ENCODE measurements at places on chromosomes 2 and 18.

DNA sequence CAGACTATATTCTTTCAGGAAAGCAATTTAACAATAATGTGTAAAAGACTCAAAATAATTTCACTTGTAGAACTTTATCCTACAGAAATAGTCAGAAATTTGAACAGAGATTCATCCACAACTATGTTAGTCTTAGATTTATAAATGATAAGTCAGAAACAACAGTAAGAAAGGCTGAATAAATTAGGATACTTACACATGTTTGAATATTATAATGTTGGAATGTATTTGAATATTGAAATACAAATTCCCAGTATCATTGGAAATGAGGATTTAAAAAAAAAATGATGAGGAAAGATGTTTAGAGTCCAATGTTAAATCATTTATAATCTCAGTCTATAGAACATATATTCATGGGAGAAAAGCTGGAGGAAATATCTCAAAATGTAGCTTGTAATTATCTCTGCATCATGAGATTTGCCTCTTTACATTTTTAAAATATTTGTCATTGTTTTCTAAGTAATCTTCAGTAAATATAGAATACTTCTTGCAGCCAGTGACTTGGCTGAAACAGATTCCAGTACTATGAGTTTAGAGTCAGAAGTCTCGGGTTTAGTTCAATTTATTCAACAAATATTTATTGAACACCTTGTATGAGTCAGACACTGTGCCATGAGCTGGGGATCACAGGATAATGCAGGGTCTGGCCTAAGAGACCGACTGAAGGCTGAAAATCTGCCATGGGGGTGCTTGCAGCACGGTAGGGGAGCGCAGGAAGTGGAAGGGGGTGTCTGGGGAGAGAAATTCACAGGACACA lies 32.3 kb downstream of the CXCR4 start:
- DNase-seq: no peak

DNA sequence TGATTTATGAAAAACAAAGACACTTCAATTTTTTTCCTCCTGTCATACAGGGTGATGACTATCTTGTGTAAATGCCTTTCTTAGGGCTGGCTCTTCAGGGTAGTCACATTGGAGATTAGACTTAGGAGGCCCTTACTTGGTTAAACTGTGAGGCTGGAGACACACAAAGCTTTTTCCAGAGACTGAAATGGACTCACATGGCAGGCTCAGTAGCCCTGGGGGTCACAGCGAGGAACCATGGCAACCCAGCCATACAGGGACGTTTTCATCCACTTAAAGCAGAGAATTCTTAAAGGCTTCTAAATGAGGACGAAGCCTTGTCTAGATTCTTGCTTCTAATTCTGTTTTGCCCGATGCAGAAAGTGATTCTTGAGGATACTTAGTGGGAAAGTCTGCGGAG lies 57.3 kb upstream of the ZDBF2 start:
- no peak for DNase-seq

DNA sequence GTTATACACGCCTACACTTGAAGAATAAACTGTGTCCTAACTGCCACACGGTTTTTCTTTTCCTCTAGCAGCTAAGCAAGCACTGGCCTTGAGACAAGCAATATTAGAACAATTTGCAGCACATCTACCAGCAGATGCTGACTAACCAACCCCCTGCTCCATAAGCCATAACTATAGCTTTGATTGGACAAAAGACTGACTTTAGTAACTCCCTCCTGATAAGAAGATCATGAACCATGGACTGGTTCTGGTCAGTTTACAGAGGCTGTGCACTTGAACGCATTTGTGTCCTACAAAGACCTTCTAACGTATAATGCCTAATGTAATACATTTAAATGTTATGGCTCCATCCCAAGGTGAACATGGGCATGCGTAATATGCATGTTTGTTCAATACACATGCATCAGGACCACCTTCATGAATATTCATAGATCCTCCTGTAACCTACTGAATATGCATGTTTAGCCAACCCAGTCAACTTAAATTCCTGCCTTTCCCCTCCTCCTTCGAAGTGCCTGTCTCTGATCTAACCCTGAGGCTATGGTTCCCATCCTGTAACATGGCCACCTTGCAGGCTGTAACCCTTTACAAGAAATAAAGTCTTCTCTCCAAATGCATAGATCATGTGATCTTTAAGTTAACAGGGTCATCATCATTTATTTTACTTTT lies 26.5 kb downstream of the SLC4A5 start:
- DNase-seq: no peak

DNA sequence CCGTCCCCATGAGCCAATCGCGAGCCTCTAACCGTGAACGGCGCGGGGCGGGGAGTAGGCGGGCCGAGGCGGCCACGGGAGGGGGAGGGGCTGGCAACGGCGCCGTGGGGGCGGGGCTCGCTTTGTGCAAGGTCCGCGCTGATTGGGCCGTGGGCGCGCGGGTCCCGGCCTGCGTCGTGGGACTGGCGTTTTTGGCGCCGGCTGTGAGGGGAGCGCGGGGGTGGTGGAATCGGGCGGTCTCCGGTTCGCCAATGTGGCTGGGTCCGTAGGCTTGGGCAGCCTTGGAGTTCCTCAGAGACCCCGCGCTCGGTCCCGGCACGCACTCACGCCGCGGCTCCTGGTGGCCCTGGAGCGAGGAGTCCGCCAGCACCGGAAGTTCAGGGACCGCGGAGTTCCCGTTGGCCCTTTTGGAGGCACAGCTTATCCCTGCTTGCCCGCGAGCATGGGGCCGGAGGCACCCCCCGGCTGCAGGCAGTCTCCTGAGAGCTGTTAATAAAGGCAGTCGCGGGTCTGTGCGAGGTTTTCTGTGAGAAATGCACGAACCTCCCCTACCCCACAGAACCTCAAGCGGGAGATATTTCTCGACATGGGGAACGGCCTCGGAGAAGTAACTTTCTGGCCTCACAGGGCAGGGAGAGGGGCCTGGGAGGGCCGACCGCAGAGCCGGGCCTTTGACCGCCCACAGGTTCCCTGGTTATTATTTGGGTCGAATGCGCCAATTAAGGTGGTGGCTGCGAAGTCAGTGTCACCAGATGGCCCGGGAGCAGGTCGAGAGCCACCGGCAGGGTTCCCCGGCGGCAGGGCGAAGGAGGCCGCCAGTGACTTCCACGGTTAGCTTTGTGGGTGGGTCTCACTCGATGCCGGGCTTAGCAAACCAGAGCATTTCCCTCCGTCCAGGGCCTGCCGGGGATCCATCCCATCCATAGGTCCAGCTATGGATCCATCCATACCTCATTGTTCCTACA lies 574 bp upstream of the NCL start:
- DNase-seq: no peak

- no peak for DNase-seq
These were observed 102.8 kb downstream of the RBMS1 start for GRCh38 chr2:160390544-160391455.

DNA sequence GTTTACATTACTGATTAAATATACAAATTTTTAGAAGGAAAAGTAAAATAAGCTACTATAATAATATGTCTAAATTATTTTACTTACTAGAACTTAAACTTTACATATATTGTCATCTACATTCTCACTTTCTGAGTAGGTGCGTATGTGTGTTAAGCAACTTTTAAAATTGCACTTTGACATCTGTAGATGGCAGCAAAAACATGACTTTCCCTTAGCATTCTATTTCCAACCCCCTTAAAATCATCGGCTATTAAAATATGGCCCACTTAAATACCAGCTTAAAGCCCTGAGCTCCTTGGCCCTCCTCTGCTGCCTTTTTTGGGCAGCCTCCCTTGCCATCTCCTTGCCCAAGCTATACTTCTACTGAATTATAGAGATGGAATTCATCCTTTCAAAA lies 78.0 kb downstream of the UPP2 start:
- DNase-seq: peak; percentile 42

- DNase-seq: no peak
These were observed 860.4 kb upstream of the CRIM1 start for GRCh38 chr2:35495182-35495581.

DNA sequence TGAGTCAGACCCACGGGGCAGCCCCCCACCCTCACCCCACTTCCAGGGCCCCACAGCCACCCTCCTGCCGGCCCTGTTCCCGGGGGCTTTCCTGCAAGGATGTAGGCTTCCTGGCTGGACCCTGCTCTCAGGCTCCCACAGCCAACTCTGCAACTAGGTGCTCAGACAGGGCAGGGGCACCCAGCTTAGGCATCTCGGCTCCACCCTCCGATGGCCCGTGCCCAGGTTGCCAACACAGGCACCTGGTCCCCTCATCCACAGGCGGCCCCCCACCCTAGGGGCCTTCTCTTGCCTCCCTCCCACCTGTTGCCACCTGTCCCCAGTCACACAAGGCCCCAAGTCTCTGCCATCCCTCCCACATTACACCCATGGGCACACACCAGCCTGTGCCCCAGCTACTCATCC lies 34.6 kb downstream of the HS6ST1 start:
- DNase-seq: no peak

- no peak for DNase-seq
These were observed 47.2 kb downstream of the ATIC start for GRCh38 chr2:215358891-215359575.

DNA sequence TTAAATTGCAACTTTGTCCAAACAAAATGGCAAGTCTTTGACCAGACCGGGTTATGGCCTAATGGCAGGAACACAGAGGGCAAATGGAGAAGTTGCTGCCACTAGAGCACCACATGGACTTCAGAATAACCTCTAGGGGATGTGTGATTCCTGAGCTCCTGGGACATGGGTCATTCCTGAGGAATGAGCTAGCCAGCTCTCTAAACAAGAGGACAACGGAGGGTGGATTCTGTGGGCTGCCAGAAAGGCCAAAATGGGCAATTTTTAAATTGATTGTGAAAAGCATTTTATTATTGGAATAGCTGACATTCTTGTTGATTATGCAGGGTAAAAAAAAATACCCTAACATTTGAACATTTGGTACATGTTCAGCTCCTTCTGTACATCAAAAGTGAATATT lies 109.8 kb upstream of the FZD5 start:
- no peak for DNase-seq

- DNase-seq: peak; percentile 65
These were observed 58.2 kb downstream of the KLHL14 start for GRCh38 chr18:32714571-32715148.

DNA sequence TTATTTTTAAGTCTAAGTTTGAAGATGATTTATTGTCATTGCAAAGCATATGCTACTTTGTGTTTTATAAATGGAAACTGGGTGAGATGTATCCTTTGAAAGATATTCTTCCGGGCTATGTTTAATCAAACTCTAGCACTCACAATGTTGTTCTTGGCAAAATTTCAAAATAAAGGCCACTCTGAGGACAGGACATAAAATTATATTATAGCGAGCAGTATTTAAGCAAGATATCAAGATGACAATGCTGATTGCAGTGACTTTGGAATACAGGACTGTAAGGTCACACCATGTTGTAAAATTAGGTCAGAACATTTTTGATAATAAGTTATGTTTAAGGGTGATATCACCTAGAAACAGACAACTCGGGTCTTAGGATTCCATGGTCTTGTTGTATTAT lies 14.2 kb downstream of the RPRM start:
- DNase-seq: no peak

DNA sequence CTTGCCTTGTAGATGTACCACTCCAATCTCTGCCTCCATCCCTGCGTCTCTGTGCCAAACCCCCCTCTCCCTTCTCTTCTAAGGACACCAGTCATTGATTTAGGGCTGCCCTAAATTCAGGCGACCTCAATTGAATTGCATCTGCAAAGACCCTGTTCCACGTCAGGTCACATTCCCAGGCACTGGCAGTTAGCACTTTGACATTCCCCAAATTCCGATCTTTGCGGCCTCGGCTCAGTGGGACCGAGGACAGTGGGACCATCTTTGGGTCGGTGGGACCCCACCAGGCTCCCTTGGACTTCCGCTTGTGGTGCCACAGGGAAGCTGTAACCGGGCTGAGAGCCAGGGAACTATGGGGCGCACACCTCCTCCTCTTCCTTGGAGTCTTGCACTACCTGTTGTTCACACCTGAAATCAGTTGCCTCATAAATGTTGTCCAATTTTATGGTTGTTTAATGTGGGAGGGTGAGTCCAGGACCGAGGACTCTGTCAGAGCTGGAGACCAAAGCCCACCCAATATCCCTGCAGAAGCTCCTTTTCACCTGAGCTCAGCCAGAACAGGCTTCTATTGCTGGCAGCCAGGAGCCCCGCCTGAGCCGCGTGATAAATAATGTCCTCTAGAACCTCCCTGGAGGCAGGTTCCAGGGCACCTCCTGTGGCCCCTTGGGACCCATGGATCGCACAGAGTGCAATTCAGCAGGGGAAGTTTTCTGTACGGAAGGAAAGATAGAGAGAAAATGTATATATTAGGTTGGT lies 271.6 kb downstream of the EIPR1 start:
- DNase-seq: no peak

- no peak for DNase-seq
These were observed 370.7 kb upstream of the SYT4 start for GRCh38 chr18:43648002-43648401.

GRCh38 chr2:104944495-104944894 lies 90.6 kb downstream of the POU3F3 start:
- DNase-seq: peak; percentile 63

DNA sequence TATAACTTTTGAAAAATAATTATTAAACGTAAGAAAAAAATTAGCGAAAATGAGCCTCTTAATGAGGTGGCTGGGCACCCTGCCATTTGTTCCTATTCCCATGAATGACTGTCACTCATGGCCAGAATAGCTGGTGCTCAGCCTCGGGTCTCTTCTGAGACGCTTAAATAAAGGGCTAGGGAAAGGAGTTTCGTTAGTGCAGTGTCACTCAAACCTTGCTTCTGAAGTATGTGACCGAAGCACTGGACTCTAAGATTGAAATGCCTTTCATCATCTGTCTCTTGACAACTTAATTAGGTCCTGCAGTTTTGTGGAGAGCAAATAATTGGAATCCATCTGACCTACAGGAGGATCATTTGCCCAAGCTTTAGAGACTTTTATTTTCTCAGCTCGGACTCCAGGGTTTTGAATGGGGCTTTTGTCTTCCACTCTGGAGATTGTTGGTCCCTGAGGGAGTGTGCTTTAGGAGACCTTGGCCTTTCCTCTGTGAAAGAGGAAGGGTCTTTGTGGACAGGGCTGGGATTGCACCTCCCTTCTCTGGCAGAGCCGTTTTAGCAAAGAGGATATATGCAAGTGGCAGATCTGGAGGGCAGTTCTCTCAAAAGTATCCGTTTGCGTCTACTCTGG lies 42.3 kb upstream of the FHOD3 start:
- DNase-seq: no peak

- no peak for DNase-seq
These were observed 38.6 kb upstream of the SH3BP4 start for GRCh38 chr2:234913208-234913626.

- peak; percentile 27 for DNase-seq
These were observed 5.0 kb downstream of the CFAP221 start for GRCh38 chr2:119549241-119549640.

DNA sequence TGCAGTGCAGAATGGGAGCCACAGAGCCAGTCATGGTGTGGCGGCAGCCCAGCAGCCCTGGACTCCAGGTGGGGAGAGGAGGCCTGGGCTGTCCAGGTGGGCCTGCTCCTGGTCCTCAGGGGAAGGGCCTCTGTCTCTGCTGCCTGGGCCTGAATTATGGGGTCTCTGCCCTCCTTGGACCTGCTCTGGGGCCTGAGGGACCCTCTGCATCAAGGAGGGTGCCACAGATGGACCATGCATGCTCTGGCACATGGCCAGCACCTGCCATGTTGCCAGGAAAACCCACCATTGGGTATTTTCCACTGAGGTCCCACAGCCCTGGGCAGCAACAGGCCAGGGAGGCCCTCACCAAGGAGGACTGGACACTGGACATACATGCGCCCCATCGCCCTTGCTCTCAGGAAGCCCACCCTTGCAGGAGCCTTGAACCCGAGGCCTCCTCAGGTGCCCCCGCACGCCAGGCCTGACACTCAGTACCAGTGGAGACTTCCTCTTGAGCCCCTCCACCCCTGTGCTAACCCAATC lies 107.1 kb downstream of the NDUFA10 start:
- no peak for DNase-seq
